Stimulated activated naive B cell treated with anti-CD40 and anti-IgM and Interleukin-4, amounts not matched to agents 10 μg/mL and 1 μg/mL and 100 μg/mL, for 72 hours (primary cell): ENCODE measurements at places on chromosomes 16 and 17.

DNA sequence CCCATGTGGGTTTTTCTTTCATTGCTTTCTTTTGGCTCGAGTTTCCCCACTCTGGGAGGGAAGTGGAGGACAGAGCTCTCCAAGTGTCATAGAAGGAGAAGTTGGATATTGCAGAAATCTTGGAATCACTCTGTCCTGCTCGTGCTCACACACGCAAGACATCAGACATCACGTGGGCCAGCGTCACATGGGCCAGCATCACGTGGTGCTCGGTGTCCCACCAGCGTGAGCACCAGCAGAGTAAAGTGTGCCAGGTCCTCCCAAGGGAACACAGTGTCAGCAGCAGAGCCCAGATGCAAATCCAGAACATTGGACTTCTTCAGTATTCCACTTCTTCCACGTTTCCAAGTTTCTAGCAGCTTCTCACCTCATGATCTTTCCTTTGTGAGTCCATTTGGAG is 327.0 kb downstream of the FOXL1 start:
- no peaks in the 10 kb centered on the region for H3K4me1 ChIP-seq
- H3K27me3 ChIP-seq: peaks cover 6% of the 10 kb centered on the region
- no peaks in the 10 kb centered on the region for H3K36me3 ChIP-seq
- H3K27ac ChIP-seq: no peak overlapping the region
- H3K4me3 ChIP-seq: no peak overlapping the region

- H3K4me3 ChIP-seq: no peak overlapping the region
- DNase-seq: no peak
- no peaks in the 10 kb centered on the region for H3K27me3 ChIP-seq
- H3K27ac ChIP-seq: no peak overlapping the region
Observed at GRCh38 chr17:64092113-64092512, 37.8 kb downstream of the ERN1 start.

DNA sequence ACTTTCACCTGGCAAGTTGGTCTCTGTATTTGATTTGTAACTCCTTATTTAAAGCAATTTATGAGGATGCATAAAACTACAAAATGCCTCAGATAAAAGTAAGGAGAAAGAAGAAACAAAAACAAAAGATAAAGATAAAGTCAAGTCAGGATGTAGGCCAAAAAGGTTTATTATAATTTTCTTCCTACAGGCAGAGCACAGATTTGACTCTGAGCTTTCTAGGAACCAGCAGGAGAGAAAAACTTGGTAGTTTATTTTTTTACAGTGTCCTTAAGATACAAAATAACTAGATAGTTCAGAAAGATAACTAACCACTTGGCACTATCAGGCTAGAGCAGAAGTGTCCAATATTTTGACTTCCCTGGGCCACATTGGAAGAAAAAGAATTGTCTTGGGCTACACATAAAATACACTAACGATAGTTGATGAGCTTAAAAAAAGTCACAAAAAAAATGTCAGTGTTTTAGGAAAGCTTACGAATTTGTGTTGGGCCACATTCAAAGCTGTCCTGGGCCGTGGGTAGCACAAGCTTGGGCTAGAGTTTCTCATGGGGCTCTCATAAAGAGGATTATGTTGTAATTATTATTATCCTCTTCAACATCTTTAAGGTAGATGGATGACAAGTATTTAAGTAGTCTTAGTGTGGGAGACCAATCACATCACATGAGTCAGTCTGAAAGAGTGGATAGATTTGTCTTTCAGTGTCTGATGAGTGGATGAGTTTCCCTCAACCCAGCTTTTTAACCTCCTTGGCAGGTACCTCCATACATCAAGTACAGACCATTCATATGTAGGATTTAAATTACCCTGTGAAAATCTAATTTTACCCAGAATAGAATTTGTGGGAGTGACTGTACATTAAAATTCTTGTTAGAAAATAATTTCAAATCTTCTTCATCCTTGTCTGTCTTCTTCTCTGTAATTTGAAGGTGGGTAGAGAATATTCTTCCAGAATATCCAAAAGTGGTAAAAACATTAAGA is 17.0 kb downstream of the PAFAH1B1 start:
- H3K4me3 ChIP-seq: no peak overlapping the region
- H3K36me3 ChIP-seq: peaks cover 10% of the 10 kb centered on the region
- peaks cover 11% of the 10 kb centered on the region for H3K4me1 ChIP-seq
- H3K27me3 ChIP-seq: no peaks in the 10 kb centered on the region
- no peak overlapping the region for H3K27ac ChIP-seq

DNA sequence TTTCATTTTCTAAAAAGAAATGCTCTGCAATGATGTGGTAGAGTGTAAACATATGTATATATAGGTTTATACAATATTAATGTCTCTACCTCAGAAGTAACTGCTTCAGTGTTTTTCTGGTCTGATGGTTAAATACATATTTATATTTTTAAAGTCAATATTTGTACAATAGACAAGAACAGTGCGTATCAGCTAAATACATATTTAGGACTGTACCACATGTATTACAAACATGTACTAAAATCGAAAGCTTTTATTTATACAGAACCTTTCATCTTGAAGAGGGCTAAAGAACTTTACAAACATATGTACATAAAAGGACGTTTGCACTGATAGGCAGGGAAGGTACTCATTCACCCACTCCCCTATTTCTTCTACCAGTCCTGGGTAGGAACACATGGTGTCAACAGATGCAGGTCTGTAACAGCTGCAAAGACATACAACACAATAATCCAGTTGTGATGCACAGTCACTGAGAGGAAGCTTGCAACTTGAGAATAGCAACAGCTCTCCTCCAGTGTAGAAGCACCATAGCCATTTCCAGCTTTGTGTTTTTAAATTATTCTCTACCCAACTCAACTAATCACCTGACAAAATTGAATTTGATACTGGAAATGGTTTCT is 206.9 kb upstream of the C17orf78 start:
- no peak for DNase-seq
- H3K4me1 ChIP-seq: no peaks in the 10 kb centered on the region
- no peaks in the 10 kb centered on the region for H3K27me3 ChIP-seq
- H3K27ac ChIP-seq: no peak overlapping the region
- H3K4me3 ChIP-seq: no peak overlapping the region
- H3K36me3 ChIP-seq: peaks cover 12% of the 10 kb centered on the region

DNA sequence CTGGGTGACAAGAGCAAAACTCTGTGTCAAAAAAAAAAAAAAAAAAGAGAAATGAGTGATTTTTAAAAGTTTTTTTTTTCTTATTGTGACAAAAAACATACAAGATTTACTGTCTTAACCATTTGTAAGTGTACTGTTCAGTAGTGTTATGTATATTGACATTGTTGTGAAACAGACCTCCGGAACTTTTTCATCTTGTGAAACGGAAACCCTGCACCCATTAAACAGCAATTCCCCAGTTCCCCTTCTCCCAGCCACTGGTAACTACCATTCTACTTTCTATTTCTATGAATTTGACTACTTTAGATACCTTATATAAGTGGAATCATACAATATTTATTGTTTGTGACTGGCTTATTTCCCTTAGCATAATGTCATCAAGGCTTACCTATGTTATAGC is 18.7 kb downstream of the DUS2 start:
- H3K36me3 ChIP-seq: peaks cover 20% of the 10 kb centered on the region
- H3K27ac ChIP-seq: peak overlapping the region; percentile 51
- H3K4me3 ChIP-seq: no peak overlapping the region
- no peaks in the 10 kb centered on the region for H3K27me3 ChIP-seq
- no peak for DNase-seq
- H3K4me1 ChIP-seq: peaks cover 23% of the 10 kb centered on the region

GRCh38 chr17:549177-550040 is 165.2 kb downstream of the VPS53 start:
- no peak overlapping the region for H3K4me3 ChIP-seq
- H3K4me1 ChIP-seq: peaks cover 2% of the 10 kb centered on the region
- no peak overlapping the region for H3K27ac ChIP-seq
- H3K36me3 ChIP-seq: peaks cover 51% of the 10 kb centered on the region
- DNase-seq: no peak

DNA sequence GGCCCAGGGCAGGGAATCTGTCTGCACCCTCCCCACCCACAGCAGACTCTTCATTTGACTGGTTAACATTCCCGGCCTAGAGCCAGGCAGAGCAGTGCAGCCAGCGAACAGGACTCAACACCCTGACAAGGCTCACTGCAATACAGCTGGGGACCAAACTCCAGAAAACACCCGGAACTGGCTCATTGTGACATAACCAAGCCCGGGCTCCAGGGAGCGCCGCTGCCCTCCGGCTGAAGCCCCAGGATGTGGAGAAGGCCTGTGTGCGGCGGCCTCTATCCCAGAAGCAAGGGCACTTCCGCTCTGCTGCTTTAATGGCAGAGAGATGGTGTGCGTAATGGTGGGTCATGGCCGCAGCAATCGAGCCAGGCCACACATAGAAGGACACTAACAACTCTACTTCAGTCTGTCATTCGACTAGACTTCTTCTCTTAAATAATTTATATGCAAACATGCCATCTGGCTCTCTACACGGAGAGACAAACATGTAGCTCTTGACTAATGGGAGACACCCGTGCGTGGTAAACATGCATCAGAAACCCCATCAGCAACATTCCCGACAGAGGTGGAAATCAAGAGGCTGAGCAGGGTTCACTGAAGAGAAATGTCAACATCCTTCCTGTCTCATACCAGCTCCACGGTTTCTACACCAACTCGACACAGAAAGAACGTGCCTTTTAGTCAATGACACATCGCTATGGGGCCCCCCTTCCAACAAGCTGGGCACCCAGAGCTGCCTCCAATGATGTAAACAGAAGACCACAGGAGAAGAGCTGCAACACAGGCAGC is 18.0 kb downstream of the KLHDC4 start:
- no peak overlapping the region for H3K27ac ChIP-seq
- no peak for DNase-seq
- peaks cover 2% of the 10 kb centered on the region for H3K4me1 ChIP-seq

GRCh38 chr16:14205666-14206065 is 134.5 kb downstream of the MRTFB start:
- peaks cover 8% of the 10 kb centered on the region for H3K36me3 ChIP-seq
- H3K4me1 ChIP-seq: peaks cover 8% of the 10 kb centered on the region
- H3K27ac ChIP-seq: no peak overlapping the region

- no peaks in the 10 kb centered on the region for H3K36me3 ChIP-seq
- H3K27ac ChIP-seq: peak overlapping the region; percentile 77
- peaks cover 5% of the 10 kb centered on the region for H3K27me3 ChIP-seq
- H3K4me3 ChIP-seq: no peak overlapping the region
Observed at GRCh38 chr17:39069114-39069756, 82.2 kb downstream of the PLXDC1 start.

DNA sequence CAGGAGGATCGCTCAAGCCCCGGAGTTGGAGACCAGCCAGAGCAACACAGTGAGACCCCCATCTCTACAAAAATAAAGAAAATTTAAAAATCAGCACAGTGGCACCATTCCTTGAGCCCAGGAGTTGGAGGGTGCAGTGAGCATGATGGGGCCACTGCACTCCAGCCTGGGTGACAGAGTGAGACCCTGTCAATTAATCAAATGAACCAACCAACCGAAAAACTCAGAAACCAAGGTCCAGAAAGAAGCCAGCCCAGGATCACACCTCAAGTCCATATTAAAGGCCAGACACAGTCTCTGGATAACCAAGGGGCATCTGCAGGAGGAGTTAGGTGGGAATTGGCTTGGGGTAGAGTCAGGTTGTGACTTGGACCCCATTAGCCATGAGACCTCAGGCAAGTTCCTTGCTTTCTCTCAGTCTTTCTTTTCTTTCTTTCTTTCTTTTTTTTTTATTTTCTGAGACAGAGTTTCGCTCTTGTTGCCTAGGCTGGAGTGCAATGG is 2.4 kb downstream of the HSD17B1 start:
- H3K27ac ChIP-seq: peak overlapping the region; percentile 98
- peak overlapping the region; percentile 99 for H3K4me3 ChIP-seq
- H3K4me1 ChIP-seq: peaks cover 38% of the 10 kb centered on the region
- no peak for DNase-seq
- H3K27me3 ChIP-seq: no peaks in the 10 kb centered on the region

DNA sequence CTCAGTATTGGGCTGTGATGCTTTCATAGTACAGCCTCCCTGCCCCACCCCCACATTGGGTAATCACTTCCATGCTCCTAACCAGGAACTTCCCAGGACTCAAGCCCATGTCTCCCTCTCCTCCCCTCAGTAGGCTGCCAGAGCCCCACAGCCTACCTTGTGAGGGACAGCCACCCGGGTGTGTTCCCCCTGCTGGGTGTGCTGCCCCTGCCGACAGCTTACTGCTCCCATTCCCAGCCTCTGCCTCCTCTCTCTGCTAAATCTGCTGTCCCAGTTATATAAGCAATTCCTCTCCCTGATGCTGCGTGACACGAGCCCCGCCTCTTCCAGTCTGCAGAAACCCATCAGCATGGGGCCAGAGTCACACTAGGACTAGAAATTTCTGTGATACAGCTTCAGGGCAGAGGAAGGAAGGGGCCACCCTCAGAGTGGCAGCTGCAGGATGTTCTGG is at the start of gene RSKR:
Gene RSKR (minus strand): TSS at position 255 of the 451 bp plus-strand sequence. CDS start 24 bp downstream, at position 231.
- H3K27ac ChIP-seq: peak within 1 kb of the TSS; percentile 80
- H3K4me3 ChIP-seq: no peak within 1 kb of the TSS
- peaks cover 40% of the 10 kb centered on the region for H3K4me1 ChIP-seq
- H3K27me3 ChIP-seq: no peaks in the 10 kb centered on the region
- peaks cover 71% of the 10 kb centered on the region for H3K36me3 ChIP-seq

DNA sequence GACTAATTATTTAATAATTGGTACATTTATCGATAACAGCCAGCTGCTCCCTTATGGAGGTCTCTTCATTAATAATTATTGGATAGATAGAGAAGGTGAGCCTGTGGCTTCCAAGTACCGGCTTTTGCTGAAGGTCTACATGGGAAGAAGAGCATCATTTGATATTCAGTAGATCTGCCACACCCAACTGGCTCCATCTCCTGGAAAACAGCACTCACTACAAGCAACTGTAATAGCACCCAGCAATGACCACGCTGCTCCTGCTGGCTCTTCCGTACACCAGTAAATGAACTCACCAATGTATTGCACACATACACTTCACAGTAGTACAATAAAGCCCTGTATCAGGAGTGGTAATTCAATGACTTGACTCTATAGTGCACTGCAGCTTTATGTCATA is 19.5 kb downstream of the MARVELD3 start:
- peaks cover 32% of the 10 kb centered on the region for H3K36me3 ChIP-seq
- no peak overlapping the region for H3K4me3 ChIP-seq
- DNase-seq: no peak
- no peaks in the 10 kb centered on the region for H3K4me1 ChIP-seq
- no peaks in the 10 kb centered on the region for H3K27me3 ChIP-seq

GRCh38 chr17:13984956-13985355 is 84.3 kb upstream of the COX10 start:
- H3K36me3 ChIP-seq: peaks cover 21% of the 10 kb centered on the region
- no peak overlapping the region for H3K27ac ChIP-seq
- H3K4me1 ChIP-seq: no peaks in the 10 kb centered on the region
- no peak for DNase-seq

DNA sequence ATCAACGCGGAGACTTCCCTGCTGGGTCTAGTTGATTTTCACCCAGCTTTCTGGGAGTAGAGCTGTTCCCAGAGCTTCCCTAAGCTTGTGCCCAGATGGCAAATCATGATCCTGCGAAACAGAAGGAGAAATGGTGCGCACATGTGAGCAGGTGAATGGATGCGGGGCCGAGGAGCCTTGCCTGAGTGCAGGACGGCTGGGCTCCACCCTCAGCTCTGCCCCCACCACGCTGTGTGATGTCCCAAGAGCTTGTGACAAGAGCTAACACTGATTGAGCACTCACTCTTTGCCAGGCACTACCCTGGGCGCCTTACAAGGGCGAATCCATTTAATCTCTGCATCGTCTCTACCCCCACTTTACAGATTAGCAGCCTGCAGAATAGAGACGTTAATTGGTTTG is 162.7 kb upstream of the RPL38 start:
- H3K36me3 ChIP-seq: no peaks in the 10 kb centered on the region
- H3K4me1 ChIP-seq: no peaks in the 10 kb centered on the region
- no peak overlapping the region for H3K4me3 ChIP-seq
- DNase-seq: no peak

- peaks cover 7% of the 10 kb centered on the region for H3K4me1 ChIP-seq
- no peak overlapping the region for H3K4me3 ChIP-seq
- peaks cover 14% of the 10 kb centered on the region for H3K27me3 ChIP-seq
- DNase-seq: peak; percentile 39
- no peaks in the 10 kb centered on the region for H3K36me3 ChIP-seq
Observed at GRCh38 chr17:74960570-74961342, 11.8 kb downstream of the HID1 start.
